Aorta (tissue), 5 donors: ENCODE measurements at places on chromosomes 11 and 22. TPM values are rescaled to one million over a fixed set of nuclear protein-coding genes. Genes with fewer than 3 reads are reported as not detected.

GRCh38 chr22:40258501-40258915 lies 80.8 kb downstream of the TNRC6B start:
- H3K27me3 ChIP-seq = no peaks in the 10 kb centered on the region
- no peak overlapping the region for H3K27ac ChIP-seq
- H3K4me1 ChIP-seq = peaks cover 2% of the 10 kb centered on the region

DNA sequence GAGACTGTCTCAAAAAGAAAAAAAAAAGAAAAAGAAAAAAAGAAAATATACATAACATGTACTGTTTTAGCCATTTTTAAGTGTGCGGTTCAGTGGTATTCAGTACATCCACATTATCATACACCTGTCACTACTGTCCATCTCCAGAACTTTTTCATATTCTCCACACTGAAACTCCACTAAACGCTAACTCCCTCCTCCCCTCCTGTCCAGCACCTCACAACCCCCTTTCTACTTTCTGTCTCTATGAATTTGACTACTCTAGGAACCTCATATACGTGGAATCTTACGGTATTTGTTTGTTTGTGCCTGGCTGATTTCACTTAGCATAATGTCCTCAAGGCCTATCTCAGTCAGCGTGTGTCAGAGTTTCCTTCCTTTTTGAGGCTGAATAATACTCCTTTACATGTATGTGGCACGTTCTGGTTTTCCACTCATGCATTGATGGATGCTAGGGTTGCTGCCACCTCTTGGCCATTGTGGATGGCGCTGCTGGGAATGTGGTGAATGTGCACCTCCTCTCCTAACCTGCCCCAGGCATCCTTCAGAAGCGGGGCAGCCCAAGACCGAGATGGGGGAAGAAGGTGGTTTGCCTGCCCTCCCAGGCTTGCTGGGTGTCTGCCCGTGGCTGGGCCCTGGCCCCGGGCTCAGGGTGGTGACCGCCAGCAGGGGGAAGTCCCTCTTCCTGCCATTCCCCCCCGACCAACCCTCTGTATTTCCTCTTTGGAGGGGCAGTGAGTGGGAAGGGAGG lies 60.5 kb downstream of the BCR start:
- no peaks in the 10 kb centered on the region for H3K4me1 ChIP-seq
- H3K4me3 ChIP-seq = no peak overlapping the region
- H3K27me3 ChIP-seq = no peaks in the 10 kb centered on the region
- no peak for DNase-seq
- no peak overlapping the region for H3K27ac ChIP-seq

- no peak overlapping the region for H3K27ac ChIP-seq
- no peaks in the 10 kb centered on the region for H3K27me3 ChIP-seq
- no peak for DNase-seq
- no peak overlapping the region for H3K4me3 ChIP-seq
- peaks cover 6% of the 10 kb centered on the region for H3K4me1 ChIP-seq
Observed at GRCh38 chr11:96173906-96174305, 169.1 kb downstream of the MAML2 start.

DNA sequence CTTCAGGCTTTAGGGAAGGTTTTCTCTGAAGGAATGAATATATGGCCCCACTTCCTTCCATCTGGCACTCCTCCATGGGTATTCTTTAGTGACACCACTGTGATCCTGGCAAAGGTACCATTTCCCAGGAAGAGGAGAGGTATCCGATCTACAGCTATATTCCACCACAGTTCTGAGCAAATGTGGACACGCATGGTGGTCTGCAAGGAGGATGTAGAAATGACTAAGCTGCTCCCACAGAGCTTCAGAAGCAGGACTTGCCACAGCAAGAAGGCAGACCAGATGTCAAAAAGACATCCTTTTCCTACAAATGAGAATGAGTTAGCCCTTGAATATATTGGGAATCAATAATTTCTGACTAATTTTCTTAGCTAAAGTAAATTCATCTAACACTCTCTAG lies 45.5 kb downstream of the ARFGAP2 start:
- no peak overlapping the region for H3K4me3 ChIP-seq
- H3K27me3 ChIP-seq = no peaks in the 10 kb centered on the region
- no peak for DNase-seq
- no peaks in the 10 kb centered on the region for H3K36me3 ChIP-seq
- no peaks in the 10 kb centered on the region for H3K4me1 ChIP-seq

The CHST1 gene
- 11.0 TPM for total RNA-seq

The TMPRSS6 gene
- not detected for total RNA-seq

The NEFH gene
- total RNA-seq = 0.36 TPM

The SOX6 gene
- total RNA-seq = 11.8 TPM

The ZP1 gene
- total RNA-seq = not detected
